ENCODE measurements at places on chromosomes 4 and X.

DNA sequence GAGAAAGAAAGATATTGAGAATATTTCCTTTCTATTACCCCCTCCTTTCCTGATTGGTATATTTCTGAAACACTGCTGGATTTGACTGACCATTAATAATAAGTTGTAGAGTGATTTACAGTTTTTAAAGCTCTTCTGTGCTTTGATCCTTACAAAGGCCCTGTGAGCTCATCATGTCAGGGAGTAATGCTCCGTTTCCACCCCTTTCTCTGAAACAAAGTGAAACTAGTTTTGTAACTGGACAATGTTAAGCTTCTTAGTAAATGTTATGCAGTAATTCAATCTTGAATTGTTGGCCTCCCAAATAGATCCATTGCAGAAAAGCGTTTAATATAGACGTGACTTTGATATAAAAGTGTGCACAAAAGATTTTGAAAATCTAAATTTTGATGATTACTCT is 190.1 kb upstream of the GNPDA2 start:
- peak; percentile 20 for DNase-seq

GRCh38 chr4:75786526-75786925 is 62.1 kb downstream of the USO1 start:
- DNase-seq: no peak

DNA sequence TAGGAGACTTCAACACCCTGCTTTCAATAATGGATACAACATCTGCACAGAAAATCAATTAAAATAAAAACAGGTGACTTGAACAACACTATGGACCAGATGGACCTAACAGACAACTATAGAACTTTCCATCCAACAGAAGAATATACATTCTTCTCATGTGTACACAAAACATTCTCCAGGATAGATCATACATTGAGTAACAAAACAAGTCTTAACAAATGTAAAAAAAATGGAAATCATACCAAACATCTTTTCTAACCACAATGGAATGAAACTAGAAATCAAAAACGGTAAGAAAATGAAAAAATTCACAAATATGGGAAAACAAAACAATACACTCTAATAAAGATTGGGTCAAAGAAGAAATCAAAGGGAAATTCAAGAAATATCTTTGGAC is 24.7 kb downstream of the CYP2U1 start:
- DNase-seq: no peak

DNA sequence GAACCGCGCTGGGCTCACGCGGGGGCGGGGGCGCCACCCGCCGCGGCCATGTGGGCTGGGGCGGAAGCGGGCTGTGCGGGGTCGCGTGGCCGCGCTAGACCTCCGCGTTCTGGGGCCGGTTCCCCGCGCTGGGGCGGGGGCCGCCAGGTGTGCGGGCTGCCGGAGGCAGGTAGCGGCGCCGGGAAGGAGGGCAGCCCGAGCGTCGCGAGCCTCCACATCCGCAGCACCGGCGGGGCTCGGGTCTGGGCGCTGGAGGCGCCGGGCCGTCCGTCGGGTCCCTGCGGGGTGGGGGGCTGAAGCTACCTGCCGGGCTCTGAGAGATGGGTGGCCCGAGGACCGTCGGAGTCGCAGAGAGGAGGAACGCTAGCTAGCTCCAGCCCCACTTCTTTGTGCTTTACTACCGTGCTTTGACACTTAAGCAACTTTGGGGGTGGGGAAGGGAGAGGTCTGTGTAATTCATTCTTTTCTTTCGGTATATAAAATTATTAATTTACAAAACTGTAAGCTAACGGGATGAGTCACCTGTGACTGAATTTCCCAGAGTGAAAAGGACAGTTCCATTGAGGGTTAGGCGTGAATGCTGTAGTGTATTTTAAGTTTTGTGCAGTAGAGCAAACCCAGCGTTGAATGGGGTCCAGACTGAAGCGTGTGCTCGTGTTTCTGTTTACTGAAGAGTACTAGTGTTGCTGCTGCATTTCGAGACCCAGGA is 689 bp downstream of the METAP1 start:
- peak; percentile 5 for DNase-seq

DNA sequence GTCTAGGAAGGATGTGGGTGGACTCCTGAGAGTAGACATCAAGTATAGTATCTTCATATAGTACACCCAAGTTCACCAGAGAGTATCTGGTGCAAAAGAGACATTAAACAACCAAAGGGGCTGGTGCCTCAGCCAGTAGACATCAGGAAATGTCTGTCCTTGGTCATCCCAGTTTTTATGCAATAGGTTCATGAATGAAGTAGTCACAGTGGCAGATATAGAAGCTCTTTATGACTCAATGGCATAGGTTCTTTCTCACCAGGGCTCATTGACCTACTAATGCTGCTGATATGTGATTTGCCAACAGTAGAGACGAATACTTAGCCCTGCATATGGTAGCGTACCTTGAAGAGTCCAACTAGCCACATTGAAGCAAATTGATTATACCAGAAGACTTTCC is 45.0 kb upstream of the CCDC149 start:
- no peak for DNase-seq

- peak; percentile 4 for DNase-seq
Observed at GRCh38 chrX:70998411-70999027, 67.6 kb upstream of the SLC7A3 start.

DNA sequence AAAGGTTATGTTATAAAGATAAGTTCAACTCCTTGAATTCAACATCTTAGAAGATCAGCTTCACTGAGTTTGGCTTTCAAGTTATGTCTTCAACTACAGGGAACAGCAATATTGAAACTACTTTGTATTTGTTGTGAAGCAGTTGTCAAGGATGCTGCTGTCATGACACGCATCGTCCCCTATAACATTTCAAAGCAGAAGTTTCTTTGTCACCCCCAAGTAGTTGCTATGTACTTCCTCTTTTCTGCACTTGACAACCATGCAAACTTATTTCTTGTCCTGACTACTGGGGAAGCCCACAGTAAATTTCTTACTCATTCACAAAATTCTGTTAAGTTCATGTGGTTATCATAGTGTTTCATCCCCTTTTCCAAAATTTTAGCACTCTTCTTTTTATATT is 14.3 kb downstream of the ANTXR2 start:
- no peak for DNase-seq

DNA sequence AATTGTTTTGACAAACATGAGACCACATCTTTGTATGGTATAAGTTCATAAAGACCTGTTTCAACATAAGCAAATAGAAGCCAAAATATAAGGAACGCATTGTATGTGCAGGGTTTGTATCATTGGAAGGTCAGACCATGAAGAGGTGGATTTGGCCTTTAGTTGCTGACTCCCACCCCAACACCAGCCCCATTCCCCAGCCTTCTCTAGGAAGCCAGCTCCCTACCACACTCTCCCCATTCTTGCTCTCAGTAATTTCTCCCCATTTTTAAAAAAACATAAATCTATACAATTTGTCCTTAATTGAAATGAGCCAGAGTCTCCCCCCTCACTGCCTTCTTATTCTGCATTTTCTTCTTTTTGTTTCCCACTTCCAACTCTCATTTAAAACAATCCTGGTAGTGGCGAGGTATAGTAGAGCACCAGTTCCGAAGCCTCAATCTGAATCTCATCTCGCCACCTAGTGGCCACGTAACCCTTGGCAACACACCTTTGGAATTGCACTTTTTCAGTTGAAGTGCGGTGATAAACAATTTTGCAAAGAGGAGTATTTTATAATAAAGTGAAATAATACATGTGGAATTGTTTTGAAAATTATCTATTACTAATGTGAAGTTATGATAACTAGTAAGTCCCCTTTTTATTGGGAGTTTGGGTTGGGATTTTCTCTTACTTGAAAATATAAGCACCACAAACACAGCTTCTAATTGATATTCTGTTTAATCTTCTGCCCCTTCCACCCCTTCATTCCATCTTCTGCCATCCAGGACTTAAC is 126.6 kb downstream of the ASB9 start:
- DNase-seq: peak; percentile 54

DNA sequence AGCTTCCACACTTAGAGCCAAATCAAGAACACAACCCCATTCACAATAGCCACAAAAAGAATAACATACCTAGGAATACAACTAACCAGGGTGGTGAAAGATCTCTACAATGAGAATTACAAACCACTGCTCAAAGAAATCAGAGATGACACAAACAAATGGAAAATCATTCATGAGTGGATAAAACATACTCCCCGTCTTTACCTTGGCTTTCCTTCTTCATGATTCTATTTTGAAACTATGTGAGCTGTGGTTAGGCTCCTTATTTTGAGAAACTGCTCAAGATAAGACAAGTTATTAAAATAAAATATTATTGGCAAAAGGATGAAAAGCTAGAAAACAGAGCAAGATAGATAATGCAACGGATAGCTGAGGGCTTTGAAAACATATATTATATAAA is 598.1 kb upstream of the FAT1 start:
- no peak for DNase-seq

DNA sequence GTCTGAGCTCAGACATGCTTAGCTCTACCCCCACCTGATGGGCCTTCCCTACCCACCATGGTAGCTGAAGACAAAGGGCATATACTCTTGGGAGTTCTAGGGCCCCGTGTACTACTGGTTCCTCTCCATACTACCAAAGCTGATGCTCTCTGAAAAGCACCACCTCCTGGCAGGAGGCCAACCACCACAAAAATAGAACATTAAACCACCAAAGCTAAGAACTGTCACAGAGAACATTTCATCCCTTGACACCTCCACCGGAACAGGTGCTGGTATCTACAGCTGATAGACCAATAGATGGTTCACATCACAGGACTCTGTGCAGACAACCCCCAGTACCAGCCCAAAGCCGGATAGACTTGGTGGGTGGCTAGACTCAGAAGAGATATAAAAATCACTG is 13.4 kb downstream of the EDA2R start:
- DNase-seq: no peak

GRCh38 chrX:112642349-112642748 is 37.4 kb downstream of the LHFPL1 start:
- DNase-seq: peak; percentile 1

GRCh38 chr4:77040854-77041725 is 34.7 kb downstream of the CCNI start:
- no peak for DNase-seq

GRCh38 chr4:152308951-152309350 is 226.9 kb downstream of the FBXW7 start:
- no peak for DNase-seq

DNA sequence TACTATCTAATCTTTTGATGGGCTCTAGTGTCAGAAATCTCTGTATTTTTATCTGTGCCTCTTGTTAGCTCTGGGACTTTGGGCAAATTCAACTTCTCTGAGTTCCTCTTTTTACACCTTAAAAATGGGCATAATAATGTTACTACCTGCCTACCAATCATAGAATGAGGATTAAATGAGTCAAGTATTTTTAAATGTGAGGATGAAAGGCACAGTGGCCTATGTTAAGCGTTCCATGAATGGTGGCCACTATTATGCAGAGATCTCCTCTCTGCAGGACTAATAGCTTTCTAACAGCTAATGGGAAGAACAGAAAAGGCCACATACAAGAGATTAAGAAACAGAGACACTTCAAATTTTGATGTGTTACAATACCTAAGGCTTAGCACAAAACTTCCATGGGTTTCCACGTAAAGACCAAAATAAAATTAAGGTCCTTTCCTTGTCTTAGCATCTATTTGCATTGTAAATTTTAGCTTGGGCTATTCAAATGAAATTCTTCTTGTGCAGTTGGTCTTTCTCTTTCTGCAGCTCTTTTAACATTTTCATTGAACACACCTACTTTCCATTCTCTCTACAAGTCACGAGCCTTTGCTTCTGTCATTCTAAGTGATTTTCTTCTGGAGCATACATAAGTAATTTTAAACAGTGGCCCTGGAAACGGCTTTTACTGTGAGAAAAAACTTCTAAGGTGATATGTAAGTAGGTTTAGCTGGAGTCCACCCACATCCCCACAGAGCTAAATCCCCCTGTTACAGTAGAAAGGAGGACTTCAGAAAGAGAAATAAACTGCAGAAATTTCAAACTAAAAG is 117.9 kb upstream of the MED14 start:
- no peak for DNase-seq

DNA sequence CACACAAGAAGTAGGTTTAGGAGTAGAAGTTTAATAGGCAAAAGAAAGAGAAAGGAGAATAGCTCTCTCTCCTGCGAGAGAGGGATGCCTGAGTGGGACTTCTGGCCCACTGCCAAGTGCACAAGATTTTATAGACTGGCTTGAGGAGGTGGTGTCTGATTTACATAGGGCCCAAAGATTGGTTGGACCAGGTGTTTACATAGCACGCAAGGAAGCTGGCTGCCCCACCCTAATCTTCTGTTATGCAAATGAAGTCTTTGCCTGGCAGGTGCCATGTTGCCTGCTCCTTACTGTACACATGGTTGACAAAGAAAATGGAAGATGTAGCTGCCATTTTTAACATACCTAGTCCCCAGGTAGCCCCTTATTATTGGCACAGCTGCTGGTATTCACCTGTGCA is 170.8 kb upstream of the GATB start:
- no peak for DNase-seq

DNA sequence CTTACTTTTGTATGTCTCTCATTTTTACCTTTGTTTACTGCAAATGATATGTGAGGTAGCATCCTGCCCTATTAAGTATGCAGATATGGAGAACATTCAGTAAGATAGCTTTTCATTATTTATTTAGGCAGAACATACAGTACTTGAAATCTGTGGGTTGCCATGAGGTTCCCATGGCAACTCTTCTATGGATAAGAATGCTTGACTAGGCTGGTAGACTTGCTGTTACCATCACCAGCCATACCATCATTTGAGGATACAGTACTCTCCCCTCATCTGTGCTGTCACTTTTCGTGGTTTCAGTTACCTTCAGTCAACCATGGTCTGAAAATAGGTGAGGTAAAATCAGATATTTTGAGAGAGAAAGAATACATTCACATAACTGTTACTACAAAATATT is 56.7 kb downstream of the NAF1 start:
- DNase-seq: no peak

GRCh38 chr4:8033067-8033755 is 93.5 kb upstream of the AFAP1 start:
- DNase-seq: no peak

- DNase-seq: no peak
Observed at GRCh38 chrX:120536061-120536460, 24.7 kb downstream of the CUL4B start.

- no peak for DNase-seq
Observed at GRCh38 chrX:78329486-78329885, 2.1 kb upstream of the CYSLTR1 start.

- peak; percentile 52 for DNase-seq
Observed at GRCh38 chrX:140057001-140057411, 91.7 kb upstream of the CXorf66 start.

GRCh38 chr4:171478181-171478580 is 335.0 kb upstream of the GALNTL6 start:
- no peak for DNase-seq

GRCh38 chr4:144300616-144301015 is 160.1 kb upstream of the GYPA start:
- no peak for DNase-seq

GRCh38 chr4:113534711-113535110 is 226.8 kb downstream of the CAMK2D start:
- DNase-seq: no peak

- DNase-seq: no peak
Observed at GRCh38 chr4:4838936-4839810, 20.3 kb upstream of the MSX1 start.

DNA sequence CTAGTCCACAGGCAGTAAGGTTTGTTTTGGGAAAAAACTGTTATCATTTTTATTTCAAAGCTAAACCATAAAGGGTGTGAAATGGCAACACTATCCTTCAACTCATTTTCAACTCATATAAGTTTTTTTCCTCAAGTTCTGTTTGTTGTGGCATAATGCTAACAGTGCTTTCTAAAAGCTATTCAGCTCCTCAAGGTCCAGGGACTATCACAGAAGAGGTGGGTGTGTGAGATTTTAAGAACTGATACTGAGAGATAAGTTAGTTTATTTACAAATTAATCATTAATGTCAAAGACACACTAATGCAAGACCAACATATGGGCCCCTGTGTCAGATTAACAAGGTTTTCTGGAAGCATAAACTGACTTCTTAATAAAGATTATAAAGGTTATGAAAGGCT is 11.8 kb downstream of the UGT2B15 start:
- DNase-seq: peak; percentile 14
